Glomerular endothelial cell (primary cell): ENCODE measurements at places on chromosomes 5 and 9. TPM values are rescaled to one million over a fixed set of nuclear protein-coding genes. Genes with fewer than 3 reads are reported as not detected.

GRCh38 chr5:63553073-63553472, 409.2 kb downstream of the HTR1A start:
- no peak for DNase-seq

The PCSK5 gene
- 21.3 and 25.5 TPM in 2 replicates for total RNA-seq

The SPINK13 gene
- total RNA-seq, result not detected in 2 replicates

- no peak for DNase-seq
Measured at GRCh38 chr5:149731332-149731616, 1.2 kb downstream of the PPARGC1B start.

DNA sequence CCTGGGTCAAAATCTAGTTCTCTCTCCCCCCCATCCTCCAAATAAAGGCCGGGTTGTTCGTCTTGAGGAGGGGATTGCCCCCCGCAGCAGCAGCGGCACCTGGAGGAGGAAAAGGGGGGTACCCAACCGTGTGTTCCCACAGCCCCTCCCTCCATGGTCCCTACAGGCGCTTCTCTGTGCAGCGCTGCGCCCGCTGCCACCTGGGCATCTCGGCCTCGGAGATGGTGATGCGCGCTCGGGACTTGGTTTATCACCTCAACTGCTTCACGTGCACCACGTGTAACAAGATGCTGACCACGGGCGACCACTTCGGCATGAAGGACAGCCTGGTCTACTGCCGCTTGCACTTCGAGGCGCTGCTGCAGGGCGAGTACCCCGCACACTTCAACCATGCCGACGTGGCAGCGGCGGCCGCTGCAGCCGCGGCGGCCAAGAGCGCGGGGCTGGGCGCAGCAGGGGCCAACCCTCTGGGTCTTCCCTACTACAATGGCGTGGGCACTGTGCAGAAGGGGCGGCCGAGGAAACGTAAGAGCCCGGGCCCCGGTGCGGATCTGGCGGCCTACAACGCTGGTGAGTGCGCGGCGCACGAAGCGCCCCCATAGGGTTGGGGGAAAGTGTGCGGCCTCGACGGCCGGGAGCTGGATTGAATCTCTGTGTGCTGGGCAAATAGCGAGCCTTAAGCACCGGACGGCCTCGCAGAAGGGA, 3.5 kb downstream of the LHX2 start:
- DNase-seq, result no peak

The KCNMB1 gene
- total RNA-seq, result not detected in 2 replicates

The DMRTA1 gene
- total RNA-seq, result 0.88 and 1.8 TPM in 2 replicates

- no peak for DNase-seq
Measured at GRCh38 chr9:38154501-38155421, 85.7 kb upstream of the SHB start.

GRCh38 chr5:55856516-55857246, 5.5 kb downstream of the IL31RA start:
- no peak for DNase-seq

GRCh38 chr5:116234681-116235080, 149.9 kb downstream of the COMMD10 start:
- no peak for DNase-seq
